ENCODE measurements at places on chromosomes 5 and 9.

DNA sequence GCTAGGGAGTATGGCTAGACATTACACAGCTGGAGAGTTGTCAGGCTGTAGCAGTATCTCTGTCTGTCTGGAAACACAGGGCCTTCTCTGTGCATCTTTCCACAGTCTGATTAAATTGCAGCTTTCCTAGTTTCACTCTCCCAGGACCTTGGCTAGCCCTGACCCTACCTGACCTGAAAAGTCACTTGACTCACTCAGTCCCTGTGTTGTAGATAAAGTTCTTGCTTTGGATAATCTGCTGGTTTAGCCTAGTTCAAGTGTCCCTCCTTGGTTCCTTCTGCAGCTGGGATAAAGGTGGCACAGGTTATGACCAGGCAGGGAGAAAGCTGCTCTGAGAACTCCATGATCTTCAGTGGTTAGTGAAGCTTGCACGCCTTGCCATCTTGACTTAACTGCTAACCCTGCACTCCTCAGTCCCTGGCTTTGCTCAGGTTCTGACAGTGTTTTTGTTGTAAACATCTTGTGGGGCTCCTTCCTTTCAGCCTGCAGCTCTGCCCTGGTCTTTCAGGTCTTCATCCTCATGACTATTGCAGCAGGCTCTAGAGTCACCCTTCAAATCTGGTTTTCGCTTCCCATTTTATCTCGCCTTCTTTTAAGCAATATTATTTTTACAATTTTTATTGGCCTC lies 101.0 kb downstream of the PIP5K1B start:
- DNase-seq = no peak

DNA sequence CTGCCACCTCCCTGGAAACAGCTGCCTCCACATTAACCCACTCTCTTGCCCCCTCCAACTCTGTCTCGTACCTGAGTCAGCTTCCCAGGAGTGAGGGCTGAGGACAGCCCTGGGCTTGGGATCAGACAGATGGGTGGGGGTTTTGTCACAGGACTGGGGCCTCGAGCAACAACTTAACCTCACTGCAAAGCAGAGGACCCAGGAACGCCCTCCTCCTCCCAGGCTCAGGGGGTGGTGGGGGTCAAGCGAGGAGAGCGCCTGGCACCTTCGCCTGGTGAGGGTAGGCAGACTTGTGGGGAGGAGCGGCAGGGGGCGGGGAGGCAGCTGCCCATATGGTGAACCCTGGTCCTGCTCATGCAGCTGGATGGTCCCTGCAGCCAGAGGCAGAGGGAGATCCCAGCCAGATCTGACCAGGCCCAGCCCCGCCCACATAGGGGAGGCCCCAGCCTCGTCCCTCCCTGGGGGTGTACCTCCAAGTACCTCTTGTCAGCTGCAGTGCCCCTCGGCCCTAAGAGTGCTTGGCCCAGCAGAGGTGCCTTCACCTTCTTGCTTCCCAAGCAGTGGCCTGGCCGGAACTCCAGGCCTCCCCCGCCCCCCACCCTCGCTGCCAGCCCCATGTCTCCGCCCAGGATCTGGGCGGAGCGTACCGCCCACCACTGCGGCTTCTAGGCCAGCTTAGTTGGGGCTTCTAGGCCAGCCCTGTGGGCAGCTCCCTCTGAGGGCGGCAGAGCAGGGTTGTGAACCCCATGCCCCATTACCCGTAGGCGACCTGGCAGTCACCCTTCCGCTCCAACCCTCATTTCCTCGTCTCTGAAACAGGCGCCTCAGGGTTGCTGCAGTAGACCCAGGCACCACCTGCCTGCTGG lies at the start of gene SARDH:
SARDH (minus strand) TSS at position 579 of the 866 bp plus-strand sequence. CDS start 4,179 bp downstream, outside the sequence.
- DNase-seq = peak; percentile 43

DNA sequence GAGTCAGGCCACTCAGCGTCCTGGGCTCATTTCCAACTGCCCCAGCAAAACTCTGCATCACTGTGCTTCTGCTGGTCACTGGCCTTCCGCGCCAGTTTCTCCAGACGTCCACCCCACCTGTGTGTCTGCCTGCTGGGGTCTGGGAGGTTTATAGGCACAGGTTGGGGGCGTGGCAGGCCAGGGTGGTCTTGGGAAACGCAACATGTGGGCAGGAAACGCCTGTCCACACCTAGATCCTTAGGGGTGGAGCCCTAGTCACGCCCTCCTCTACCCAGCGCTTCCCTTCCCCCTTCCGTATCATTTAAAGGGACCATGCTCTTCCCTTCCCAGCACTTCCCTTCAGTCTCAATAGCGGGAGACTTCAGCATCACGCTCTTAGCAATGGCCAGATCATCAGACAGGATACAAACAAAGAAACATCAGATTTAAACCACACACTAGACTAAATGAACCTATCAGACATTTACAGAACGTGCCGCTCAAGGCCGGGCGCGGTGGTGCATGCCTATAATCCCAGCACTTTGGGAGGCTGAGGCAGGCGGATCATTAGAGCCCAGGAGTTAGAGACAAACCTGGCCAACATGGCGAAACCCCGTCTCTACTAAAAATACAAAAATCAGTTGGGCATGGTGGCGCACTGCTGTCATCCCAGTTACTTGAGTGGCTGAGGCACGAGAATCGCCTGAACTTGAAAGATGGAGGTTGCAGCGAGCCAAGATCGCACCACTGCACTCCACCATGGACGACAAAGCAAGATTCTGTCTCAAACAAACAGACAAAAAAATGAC lies 11.8 kb upstream of the BTNL9 start:
- DNase-seq = no peak

DNA sequence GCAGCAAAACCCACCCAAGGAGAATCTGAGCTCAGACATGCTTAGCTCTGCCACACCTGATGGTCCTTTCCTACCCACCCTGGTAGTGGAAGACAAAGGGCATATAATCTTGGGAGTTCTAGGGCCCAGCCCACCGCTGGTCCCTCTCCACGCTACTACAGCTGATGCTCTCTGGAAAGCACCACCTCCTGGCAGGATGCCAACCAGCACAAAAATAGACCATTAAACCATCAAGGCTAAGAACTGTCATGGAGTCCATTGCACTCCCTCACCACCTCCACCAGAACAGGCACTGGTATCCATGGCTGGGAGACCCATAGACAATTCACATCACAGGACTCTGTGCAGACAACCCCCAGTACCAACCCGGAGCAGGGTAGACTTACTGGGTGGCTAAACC lies 111.0 kb upstream of the IL7R start:
- no peak for DNase-seq

DNA sequence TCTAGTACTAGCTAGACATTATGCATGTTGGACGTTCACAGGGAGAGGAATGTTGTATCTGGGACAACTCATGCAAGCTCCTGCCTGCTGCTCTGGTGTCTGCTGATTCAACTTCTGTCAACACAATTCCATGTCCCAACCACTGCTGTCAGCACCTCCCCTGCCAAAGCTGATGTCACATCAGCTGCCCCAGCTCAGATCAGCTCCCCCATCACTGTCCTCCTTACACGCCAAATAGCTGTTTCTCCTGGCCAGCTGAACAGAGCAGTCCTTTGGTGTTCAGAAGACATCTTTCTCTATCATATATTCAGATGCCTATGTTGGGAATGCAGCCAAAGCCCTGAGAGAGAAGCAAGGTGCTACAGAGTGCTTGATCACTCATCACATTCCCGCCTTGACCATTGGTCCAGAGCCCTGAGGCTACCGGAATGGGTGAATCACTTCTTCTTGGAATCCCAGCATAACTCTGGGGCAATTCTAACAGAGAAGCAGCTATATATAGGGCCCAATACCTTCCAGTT lies 223.3 kb downstream of the SEC61B start:
- DNase-seq = no peak

- peak; percentile 17 for DNase-seq
These were observed at the start of gene ISL1 for GRCh38 chr5:51383131-51384121. Gene ISL1, plus strand, starts transcription at chr5:51383448. Its CDS starts 224 bp downstream, at chr5:51383672.

GRCh38 chr9:112747094-112747493 lies 3.5 kb upstream of the SNX30 start:
- no peak for DNase-seq

GRCh38 chr9:129206905-129207304 lies 28.8 kb upstream of the IER5L start:
- no peak for DNase-seq

GRCh38 chr5:81302596-81302995 lies 1.2 kb downstream of the ZCCHC9 start:
- DNase-seq = peak; percentile 8

- no peak for DNase-seq
These were observed 422.7 kb upstream of the ADAMTS16 start for GRCh38 chr5:4717446-4717845.

- no peak for DNase-seq
These were observed 211.8 kb downstream of the GRIA1 start for GRCh38 chr5:153702265-153702664.

GRCh38 chr5:36879274-36880033 lies 2.9 kb downstream of the NIPBL start:
- no peak for DNase-seq

DNA sequence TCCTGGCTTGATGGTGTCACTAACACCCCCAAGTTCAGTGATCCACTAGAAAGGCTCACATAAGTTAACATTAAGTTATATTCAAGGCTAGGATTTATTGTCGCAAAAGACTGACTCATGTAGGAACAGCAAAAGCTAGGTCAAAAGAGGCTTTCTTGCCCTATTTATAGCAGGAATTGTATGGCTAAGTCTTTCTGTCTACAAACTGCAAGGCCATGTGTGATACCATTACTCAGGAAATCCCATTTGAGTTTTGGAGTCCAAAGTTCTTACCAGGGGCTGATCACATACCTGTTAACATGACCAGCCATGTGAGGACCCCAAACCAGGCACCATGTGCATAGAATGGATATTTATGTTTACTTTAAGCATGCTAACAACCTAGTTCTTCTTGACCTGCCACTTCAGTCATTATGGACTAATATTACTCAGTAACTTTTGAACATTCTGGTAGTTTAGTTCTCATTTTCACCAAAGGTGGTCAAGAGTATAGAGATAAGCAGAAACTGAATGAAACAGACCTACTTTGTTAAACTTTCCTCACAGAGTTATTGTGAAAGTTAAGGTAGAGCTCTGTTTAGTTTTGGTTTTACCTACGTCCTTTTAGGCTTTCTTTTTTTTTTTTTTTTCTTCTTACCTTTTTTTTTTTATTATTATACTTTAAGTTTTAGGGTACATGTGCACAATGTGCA lies 281.1 kb downstream of the FER start:
- DNase-seq = no peak

GRCh38 chr5:139391570-139392323 lies 2.0 kb upstream of the MZB1 start:
- DNase-seq = no peak

DNA sequence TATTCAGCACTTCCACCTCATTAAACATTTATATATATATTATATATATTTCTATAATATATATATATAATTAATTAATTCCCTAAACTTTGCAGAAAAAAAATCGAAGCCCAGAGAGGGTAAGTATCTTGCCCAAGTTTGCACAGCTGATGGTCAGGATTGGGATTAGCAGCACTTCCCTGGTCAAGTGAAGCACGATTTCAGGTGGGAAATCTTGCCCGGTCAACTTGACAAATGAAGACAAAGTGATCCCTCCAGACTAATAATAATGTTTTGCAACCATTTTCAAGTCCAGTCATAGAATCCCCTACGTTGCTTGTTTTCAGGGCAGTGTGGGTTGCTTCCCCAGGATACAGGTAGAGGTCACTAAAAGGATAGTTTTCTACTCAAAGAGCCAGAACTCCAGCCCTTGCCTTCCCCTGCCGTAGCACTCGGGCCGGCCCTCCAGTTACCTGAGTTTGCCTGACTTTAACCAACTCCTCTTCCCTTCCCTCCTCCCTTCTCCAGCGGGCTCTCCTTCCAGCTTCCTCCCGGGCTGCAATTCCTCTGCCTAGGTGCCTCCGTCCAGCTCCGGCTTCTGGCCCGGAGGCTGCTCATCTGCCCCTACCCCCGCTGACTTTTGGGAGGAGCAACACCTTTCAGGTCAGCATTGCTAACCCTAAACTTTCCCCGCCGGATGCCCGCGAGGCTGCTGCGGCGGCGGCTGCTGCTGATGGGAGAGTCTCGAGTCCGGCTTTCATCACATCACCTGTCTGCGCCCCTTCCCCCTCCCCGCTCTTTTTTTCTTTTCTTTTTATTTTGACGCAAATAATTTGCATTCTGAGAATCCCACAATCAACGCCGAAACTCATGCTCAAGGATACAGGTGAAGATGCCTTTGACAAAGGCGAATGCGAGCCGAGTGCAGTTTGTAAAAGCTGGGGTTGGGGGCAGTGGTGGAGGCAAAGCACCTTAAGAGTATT lies 930 bp downstream of the PRLR start:
- DNase-seq = no peak

DNA sequence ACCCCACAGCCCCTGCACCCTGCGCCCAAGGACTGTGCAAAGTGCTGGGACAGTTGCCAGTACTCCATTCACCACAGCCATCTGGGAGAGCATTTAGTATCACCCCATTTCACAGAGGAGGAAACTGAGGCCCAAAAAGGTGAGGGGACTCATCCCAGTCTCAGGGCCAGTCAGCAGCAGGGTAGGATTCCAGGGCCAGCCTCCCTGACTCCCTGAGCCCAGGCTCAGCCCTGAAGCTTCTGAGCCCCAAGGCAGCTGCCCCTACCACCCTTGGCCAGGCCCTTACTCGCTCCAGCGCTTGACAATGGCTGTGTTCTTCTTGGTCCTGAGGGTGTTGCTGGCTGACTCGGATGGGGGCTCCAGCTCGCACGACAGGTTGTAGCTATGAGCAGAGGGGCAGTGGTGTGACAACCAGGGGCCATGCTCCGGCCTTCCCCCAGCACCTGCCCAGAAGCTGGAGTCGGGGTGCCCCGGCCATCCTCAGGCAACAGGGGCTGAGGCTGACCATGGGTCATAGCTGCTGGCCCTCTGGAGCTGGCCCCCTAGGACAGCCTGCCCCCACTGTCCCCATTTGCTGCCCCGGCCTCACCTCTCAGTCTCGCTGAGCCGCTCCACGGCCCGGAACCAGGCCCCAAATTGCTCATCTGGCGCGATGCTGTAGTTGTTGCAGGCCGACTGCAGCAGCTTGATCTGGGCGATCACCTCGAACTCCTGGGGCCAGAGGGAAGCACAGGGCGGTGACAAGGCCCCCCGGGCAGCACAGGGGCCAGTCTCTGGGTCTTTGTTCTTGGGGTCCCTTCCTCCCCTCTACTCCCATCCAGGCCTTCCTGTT lies 18.6 kb downstream of the RALGDS start:
- no peak for DNase-seq

DNA sequence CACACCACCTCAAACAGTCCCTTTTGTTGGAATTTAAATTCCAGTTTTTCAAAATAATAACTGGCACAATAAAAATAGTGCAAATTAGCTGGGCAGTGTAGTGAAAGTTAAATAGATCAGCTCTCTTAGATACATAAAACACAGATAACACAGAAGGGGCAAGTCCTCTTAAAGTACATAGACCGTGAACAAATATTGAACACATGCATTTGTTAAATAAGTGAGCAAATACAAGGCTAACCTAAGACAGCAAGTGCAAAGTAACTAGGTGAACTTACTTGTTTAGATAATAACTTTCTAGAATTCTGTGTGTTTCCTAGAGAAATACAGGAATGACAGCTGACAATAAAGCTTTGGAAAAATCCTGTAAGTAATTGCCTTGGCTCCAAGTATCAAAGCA lies 280.1 kb downstream of the DOCK8 start:
- DNase-seq = no peak

DNA sequence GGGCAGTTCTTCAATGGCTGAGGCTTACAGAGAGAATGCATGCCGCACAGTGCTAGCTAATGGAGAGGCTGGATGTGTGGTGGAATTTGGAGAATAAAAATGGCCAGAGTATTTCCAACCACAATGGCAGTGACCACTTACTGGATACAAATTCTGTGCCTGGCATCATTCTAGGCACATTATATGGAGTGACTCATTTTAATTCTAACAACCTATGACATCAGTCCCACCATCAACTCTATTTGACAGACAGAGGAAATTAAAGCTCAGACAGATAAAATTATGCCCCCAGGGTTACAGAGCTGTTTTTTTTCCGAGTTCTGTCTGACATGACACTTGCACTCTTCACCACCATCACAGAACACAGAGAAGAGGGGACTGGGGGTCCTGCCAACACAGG lies 105.6 kb upstream of the IL12B start:
- DNase-seq = no peak

Measured in SHP77 treated with DMSO at 0.1 percent for 48 hours (cell line).